ENCODE measurements at places on chromosomes 7 and 10.

DNA sequence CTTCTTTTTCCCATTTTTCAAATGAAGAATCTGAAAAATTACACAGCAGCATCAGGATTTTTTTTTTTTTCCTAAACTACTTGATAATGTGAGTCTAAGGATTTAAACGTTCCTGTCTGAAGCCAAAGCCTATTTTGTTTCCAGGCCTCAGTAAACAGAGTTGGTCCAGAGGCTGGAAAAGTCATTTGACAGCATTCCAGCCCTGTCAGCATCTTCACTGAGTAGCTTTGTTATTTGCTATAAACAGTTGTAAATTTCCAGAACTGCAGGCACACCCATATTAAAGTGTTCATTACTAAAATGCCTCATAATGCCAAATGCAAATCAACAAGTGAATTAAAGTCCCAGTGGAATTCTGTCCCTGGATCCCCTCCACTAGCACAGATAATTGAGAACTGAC is 35.5 kb upstream of the KMT2E start:
- DNase-seq: no peak

- DNase-seq: no peak
Observed at GRCh38 chr10:97179731-97180362, 5.9 kb downstream of the SLIT1 start.

DNA sequence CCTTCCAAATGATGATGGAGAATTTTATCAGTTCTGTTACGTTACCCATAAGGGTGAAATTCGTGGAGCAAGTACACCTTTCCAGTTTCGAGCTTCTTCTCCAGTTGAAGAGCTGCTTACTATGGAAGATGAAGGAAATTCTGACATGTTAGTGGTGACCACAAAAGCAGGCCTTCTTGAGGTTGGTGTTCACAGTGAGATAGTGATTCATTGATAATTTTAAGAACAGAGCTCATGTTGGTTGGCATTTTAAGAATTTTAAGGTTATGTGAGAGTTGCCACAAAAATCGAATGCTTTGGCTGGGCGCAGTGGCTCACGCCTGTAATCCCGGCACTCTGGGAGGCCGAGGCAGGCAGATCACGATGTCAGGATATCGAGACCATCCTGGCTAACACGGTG is 25.9 kb downstream of the TAX1BP1 start:
- DNase-seq: no peak

- DNase-seq: no peak
Observed at GRCh38 chr10:85596389-85596788, 770.2 kb downstream of the GRID1 start.

DNA sequence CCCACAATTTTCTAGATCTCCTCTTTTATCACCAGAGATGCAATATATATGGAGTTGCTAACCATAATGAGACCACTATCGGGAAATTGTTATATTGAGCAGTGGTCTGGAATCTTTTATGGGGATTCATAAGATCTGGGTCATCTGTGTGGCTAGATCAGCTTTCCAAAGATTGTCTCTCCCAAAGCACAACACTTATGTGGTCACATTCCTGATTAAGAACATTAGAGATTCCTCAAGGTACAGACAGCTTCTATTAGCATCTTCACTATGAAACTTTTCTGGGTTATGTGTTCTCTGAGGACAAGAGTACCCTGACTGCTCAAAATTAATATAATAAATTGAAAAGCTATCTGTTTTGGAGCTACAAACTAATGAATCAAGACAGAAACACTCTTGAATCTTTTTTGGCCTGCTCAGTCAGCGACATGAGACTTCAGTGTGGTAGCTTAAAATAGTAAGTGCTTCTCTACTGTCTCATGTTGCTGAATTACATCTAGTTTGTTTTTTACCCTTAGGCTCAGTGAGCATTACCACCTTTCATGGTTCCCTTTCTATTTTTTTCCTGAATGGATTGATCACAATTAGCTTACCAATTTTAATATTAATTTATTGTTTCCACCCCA is 42.6 kb upstream of the STRIP2 start:
- DNase-seq: no peak

- no peak for DNase-seq
Observed at GRCh38 chr7:124840435-124840834, 74.8 kb upstream of the GPR37 start.

DNA sequence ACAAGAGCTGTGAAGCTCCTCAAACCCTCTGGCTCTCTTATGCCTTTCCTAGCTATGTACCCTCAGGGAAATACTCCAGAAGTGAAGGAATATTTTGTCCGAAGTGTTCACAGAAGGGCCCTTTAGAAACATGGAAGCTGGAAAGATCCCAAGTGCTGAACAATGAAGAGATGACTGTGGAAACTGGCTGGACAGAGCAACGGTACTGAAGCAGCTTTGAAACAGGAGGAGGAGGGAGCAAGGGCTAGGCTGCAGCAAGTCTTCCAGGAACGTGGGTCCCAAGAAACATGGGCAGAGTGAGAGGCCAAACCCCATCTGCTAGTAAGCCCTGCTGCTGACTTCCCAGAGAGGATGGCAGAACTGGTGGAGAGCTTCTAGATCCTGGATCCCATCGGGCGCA is 3.0 kb upstream of the PSAP start:
- DNase-seq: no peak

DNA sequence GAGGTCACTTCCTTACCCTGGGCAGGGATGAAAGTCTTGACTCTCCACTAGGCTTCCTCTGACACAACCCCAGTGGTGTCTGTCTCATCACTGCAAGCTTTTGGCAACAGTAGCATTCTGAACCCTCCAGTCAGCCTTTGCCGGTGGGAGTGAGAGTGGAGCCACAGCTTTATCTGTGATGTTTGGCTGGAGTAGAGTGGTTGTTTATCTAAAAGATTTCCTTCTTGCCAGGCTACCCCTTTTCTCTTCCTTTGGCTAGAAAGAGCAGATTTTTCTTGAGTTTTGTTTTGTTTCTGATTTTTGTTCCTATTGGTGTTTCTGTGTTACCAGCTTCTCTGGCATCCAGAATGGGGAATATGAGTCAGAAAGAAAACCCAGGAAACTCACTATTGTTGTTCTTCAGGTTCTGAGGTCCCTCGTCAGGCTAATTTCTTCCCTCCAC is 98.9 kb upstream of the KIF5B start:
- DNase-seq: no peak

DNA sequence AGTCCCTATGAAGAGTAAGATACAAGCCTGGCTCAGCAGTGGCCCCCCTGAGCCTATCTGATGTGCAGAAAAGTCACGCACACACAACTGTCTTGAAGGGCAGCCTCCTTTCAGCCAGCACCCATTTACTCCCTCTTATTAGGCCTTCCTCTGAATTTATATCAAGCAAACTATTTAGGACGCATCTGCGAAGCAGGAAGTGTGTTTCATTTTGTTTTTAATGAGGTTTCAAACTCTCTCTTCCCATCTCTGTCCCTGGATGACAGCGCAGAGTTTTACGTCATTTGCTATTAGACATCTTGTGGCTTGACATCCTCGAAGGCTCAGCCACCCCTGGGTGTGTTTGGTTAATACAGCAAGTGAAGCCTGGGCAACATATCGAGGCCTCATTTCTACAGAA is 79.5 kb downstream of the CUX1 start:
- DNase-seq: no peak

GRCh38 chr7:51007551-51008505 is 225.1 kb upstream of the GRB10 start:
- DNase-seq: no peak

DNA sequence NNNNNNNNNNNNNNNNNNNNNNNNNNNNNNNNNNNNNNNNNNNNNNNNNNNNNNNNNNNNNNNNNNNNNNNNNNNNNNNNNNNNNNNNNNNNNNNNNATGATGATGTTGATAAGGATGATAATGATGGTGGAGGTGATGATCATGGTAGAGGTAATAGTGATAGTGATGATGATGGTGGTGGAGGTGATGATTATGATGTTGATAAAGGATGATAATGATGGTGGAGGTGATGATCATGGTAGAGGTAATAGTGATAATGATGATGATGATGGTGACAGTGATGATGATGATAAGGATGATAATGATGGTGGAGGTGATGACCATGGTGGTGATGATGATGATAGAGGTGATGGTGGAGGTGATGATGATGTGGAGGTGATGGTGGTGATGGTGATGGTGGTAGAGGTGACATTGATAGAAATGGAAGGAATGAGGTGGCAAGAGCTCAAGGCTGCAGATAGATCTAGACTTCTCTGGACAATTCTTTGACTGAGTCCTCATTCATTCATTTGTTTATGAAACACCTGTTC is 47.8 kb downstream of the FAM20C start:
- no peak for DNase-seq

- DNase-seq: no peak
Observed at GRCh38 chr7:13882051-13882450, 107.4 kb downstream of the ETV1 start.

DNA sequence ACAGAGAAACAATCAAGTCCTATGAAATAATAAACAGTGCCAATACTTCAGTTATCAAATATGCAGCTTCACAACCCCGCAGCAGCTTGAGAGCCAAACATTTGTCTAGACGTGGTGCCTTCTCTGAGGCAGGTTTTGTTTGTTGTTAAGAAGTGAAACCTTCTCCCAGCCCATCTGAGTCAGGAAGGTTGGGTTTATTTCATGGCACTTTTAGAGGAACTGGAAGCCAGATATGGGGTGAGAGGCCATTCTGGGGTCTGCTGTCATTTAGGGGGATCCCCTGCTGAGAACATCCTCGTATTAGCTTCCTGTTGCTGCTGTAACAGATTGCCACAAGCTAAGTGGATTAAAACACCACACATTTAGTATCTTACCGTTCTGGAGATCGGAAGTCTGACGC is 113.6 kb downstream of the GRK5 start:
- DNase-seq: no peak

DNA sequence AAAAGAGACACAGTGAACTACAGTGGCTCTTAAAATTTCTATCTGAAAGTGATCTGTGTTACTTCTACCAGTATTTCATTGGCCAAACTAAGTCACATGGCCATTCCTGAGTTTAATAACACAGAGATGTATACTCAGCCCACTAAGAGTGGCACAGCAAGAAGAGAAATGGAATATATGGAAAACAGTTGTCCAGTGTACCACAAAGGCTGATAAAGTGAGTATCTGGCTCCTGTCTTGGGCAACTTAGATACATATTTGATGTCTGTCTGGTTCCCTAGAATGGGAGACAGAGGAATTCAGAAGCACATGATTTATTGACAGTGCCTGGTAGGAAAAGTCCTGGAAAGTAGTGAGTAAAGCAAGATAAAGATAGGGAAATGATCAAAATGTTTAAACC is 10.1 kb upstream of the PON1 start:
- DNase-seq: no peak

DNA sequence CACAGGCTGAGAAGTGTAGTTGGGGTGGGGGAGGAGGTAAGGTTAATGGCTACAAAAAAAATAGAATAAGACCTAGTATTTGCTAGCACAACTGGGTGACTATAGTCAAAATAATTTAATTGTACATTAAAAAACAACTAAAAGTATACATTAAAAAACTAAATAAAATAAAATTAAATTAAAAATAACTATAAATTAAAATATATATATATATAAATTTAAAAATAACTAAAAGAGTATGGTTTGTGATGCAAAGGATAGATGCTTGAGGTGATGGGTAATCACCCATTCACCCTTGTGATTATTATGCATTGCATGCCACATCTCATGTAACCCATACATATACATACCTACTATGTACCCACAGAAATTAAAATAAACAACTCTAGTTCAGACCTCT is 762.5 kb downstream of the SORCS1 start:
- no peak for DNase-seq

- no peak for DNase-seq
Observed at GRCh38 chr7:32941181-32941580, 16.1 kb upstream of the FKBP9 start.

DNA sequence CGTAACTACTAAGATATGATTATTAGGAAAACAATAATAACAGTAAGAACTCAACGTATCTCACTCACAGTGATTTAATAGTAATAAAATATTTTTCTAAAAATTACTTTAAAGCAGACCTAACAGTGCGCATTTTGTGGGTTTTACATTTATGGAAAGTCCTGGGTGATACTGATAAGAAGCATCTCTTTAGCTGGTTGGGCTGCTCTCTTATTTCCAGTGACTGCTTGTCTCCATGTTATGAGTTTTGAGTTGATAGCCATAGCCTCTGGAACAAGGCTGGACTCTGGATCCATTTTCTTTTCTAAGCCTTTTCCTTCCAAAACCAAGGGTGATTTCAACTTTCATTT is 29.5 kb upstream of the INHBA start:
- DNase-seq: no peak

DNA sequence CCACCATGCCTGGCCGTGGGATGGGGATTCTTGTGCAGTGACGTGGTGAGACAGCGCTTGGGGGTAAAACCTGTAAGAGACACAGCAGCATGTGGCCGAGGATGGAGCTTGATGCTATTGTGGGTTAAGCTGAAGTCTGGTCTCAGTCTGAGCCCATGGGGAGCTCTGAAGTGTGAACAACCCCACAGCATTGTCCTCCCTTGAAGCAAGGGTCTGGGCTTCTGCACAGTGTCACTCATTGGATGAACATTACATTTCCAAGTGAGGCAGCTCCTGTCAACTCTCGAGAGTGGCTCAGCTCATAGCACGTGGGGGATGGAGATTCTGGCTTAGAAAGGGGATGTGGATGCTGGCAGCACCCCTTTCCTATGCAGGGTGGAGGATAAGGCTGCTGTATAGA is 32.2 kb upstream of the ZNF438 start:
- DNase-seq: no peak

DNA sequence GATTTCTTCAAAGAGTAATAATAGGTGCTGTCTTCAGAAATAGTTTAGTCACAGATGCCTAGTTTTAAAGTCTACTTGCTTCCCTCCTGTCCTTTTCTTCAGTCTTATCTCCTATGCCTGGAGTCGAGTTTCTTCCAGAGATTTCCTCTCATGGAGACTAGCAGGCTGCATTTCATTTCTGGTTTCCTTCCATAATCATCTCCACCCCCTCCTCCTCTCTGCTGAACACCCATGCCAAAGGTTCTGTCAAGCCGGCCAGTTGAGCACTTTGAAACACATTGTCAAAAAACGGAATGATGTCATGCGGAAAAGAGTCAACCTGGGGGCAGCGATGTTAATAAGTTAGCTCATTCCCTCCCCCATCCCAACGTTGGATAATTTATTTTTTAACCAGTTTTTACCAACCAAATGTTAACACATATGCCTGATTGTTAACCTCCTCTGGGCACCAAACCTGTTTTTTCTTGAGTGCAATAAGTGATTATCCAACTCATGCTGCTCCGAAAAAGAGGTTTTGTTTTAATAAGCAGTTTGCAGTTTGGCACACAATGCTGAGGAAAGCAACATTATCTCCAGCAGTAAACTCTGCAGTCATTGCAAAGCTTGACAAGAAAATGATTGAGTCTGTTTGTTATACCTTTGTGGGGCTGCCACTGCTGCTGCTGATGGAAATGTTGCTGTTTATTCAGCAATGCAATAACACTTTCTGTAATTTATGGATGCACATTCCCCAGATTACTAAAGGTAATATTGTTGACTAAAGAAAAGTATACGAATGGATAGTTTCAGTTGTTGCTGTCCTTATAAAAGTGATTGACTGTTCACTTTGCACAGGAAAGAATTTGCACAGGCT is 161.6 kb downstream of the LRMDA start:
- no peak for DNase-seq

GRCh38 chr7:116224492-116225098 is 14.3 kb downstream of the TES start:
- DNase-seq: no peak

- no peak for DNase-seq
Observed at GRCh38 chr10:78688901-78689583, 379.7 kb upstream of the ZMIZ1 start.
